Stomach (tissue), 19 donors: ENCODE measurements at places on chromosomes 5 and 9. TPM values are rescaled to one million over a fixed set of nuclear protein-coding genes. Genes with fewer than 3 reads are reported as not detected.

GRCh38 chr9:10112798-10113197 lies 500.0 kb downstream of the PTPRD start:
- no peak for DNase-seq

Gene NRG2
- 2.7 TPM for polyA plus RNA-seq

- no peak for DNase-seq
Measured at GRCh38 chr9:79671558-79671957, 99.8 kb downstream of the TLE4 start.

- no peak for DNase-seq
Measured at GRCh38 chr5:1152771-1153282, 41.0 kb upstream of the SLC12A7 start.

GRCh38 chr5:112109331-112110007 lies 309.6 kb downstream of the EPB41L4A start:
- DNase-seq = peak; percentile 41

- DNase-seq = no peak
Measured at GRCh38 chr9:126303488-126303887, 23.1 kb upstream of the MVB12B start.

DNA sequence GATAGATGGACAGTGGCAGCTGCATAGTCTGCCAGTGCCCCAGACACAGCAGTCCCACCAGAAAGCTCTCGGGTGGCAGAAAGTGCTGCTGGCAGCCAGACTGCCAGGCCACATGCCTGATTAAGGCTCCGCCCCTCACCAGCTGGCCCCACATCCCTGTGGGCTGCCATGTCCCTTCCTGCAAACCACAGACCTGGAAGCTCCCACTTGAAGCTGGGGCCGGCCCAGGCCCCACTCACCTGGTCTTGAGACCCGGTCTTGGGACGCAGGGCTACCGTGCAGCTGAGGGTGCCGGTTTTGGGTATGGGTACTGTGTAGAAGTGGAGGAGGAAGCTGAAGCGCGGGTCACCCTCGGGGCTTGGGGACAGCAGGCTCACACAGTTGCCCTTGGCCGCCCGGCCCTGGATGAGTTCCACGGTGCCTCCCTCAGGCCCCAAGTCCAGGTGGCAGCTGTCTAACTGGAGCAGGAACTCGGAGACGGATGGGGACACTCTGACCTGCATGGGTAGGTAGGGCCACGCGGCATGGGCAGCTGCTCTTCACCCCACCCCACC lies 15.3 kb downstream of the FPGS start:
- no peak for DNase-seq

GRCh38 chr5:118310401-118310800 lies 677.9 kb downstream of the DTWD2 start:
- DNase-seq = no peak

DNA sequence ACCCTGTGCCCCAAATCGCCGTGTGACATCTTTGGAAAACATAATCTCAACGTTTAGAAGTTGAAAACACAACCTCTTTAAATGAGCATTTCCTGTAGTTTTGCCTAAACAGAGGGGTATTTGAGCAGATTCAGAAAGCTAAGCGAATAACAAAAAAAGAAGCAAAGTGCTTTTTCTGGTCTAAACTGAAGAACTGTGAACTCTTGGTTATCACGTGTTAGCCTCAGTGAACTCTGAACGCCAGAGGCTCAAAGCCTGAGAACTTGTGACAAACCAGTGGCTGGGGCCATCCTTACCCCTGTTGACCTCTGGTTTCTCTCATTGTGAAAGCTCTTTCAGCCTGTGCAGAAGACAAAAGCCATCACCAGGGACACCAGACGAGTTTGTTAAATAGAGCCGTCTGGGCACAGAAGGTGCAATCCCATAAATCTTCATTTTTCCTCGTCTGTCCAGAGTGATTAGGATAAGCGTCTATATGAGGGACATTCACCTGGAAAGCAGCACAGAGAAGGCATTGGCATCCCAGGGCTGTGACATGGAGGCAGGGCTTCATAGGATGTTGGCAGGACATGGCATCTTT lies 61.4 kb upstream of the ICE1 start:
- DNase-seq = no peak

Gene SCGB3A1
- not detected for polyA plus RNA-seq

DNA sequence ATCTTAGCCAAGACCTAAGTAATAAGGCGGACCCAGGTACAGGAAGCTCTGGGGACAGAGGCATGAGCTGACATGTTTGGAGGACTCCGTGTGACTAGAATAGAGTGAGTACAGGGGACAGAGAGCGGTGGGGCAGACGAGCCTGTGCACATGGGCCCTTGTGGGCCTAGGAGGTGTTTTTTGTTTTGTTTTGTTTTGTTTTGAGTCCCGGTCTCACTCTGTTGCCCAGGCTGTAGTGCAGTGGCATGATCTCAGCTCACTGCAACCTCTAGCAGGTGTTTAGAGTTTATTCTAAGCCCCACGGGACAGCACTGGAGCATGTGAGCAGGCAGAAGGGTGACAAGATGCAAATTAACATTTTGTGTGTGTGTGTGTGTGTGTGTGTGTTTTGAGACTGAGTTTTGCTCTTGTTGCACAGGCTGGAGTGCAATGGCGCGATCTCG lies 3.1 kb upstream of the EEIG1 start:
- DNase-seq = no peak

DNA sequence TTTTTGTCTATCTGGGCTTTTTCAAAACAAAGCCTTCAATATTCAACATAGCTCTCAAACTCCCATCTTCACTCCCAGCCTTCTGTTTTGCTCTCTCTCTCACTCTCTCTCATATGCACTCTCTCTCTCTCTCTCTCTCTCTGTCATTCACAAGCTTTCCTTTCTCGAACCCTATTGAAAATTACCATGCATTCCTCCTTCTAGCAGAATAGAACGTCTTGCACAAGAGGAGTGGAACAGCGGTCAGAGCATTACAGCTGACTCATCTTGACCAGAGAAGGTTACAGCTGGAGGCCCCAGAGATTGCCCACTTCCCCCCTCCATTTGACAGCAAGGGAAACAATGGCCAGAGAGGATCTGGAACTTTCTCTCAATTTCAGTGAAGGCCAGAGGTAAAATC lies 51.0 kb upstream of the LIFR start:
- no peak for DNase-seq

DNA sequence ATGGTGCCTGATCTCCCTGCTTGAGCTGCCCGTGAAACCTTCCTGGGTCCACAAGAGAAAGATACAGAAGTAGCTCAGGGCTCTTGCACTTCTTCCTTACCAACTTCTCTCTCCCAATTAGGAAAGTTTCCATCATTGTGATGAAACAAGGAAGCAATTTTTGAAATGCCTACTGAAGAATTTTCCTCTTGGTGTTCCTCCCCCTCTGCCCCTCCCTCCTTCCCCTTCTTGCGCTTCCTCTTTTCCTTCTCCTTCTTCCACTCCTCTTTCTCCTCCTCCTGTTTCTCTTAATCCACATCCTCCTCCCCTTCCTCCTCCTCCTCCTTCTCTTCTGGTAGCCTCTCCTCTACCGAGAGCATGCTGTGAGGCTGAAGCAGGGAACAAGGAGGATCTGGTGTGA lies 36.3 kb upstream of the OTULINL start:
- no peak for DNase-seq

Gene GARNL3
- 0.76 TPM for polyA plus RNA-seq

DNA sequence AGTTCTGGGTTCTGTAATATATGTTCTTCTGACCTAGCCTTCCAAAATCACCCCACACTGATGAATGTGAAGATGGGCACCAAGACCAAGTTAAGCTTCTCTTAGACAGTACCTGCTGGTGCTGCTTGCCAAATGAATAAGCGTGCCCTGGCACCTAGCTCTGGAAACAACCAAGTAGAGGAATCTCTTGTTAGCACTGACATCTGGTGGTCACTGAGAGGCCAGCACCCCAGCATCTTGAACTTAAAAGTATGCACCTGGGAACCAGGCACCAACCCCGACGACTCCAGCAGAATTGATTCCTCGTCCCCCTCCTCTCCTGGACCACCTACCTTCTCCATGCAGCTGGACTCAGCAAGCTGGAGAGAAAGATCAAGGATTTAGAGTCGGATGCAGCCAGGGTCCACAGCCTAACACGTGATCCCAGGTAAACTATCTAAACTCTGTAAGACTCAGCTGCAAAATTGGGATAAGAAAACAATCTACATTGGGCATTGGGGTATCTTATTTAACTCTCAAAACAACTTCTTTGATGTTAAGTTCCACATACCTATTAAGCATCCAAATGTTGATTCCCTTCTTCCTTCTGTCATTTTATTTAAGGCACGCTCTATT lies 89.8 kb downstream of the SLC1A3 start:
- DNase-seq = peak; percentile 58

DNA sequence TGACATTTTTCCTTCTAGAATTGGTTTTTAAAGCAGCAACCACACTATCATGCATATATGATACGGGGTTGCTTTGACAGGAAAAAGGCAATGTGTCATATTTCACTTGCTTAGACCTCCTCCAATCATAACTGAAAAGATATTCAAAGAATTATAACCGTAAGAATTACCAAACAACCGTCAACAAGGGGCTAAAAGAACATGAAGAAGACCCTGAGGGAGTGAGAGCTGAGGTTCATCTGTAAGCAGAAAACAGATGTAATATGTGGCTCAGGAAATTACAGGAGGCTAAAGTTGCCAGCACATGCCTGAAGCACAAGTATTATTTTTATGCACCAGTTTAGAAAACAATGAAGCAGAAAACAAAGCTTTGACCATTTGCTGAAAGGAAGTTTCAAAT lies 78.9 kb downstream of the APBA1 start:
- peak; percentile 40 for DNase-seq

DNA sequence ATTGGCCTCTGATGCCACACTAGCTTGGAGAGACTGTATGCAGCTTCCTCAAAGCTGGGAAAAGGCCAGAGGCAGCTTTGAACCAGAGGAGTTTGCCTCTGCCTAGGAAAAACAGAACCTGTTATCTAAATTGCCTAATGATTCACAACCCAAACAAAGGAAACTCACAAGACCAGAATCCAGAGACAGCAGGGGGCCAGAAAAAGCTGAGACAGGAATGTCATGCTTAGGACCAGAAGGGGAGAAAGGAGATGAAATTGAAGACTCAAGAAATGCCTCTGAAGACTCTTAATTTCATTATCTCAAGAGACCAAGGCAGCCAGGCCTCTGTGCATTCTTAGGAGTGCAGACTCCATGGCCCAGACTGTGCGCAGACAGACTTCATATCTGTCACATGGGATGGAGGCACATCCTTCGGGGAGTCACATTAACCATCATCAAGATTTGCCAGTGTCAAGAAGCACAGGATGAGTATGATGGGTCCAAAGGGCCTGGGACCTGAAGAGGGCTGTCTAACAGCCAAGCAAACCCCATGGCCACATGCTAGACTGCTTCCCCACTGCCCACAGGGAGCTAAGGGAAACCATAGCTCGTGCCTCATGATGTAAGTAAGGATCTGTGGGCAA lies 57.3 kb downstream of the ARSB start:
- peak; percentile 21 for DNase-seq

DNA sequence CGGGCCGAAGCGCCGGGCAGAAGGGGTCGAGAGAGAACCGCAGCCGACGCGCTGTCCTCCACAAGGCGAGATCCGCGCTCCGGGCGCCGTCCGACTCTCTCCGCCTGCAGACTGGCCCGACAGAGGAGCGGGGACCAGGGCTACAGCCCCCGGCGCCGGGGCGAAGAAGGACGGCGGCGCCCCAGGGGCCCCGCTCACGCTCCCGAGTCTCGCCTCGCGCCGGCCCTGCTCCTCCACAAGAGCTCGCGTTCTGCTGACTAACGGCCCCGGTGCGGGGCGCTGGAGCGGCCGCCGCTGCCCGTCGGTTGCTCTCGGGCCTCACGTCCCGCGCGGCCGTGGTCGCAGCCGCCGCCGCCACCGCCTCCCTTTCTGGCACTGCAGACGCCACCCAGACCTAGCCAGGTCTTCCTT lies 338 bp downstream of the ABHD17B start:
- DNase-seq = no peak

- peak; percentile 9 for DNase-seq
Measured at GRCh38 chr5:69230181-69230580, 4.5 kb upstream of the CDK7 start.

Gene PIP5K1B
- 3.2 TPM for polyA plus RNA-seq

- peak; percentile 80 for DNase-seq
Measured at GRCh38 chr5:14449052-14449661, 132.4 kb upstream of the OTULINL start.

DNA sequence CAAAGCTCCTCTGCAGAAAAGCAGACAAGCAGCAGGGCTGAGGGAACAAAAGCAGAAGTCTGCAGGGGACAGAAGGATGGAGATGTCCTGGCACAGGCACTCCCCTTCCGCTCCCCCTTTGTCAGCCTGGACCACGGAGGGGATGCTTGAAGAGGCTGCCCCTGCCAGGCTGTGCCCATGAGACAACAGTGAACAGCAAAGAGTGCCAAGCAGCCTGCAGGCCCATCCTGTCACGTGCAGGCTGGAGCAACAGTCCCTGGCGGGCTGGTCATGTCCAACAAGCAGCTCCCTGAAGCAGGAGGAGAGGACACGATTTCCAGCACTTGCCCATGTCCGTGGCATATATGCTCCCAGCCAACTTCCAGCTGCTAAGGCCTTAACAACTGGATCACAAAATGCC lies 132.3 kb downstream of the IRX2 start:
- DNase-seq = no peak

Gene IFNB1
- not detected for polyA plus RNA-seq

DNA sequence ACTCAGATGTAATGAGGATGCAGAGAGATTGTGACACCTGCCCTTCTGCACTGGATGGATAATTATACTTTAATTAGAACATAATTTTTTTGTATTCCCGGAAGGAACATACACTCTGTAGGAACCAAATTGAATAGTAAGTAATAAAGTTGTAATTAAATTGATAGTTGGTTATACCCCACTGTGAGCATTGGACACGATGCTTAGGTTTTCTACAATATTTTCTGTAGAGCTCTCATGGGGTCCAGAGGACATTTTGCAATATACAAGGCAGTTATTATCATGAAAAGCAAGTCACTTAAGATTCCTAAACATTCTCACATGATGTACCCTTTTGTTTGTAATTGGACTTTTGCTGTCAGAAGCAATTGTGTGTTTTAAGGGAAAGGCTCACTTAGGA lies 63.4 kb downstream of the DIRAS2 start:
- DNase-seq = no peak

Gene TBC1D9B
- 44.5 TPM for polyA plus RNA-seq

DNA sequence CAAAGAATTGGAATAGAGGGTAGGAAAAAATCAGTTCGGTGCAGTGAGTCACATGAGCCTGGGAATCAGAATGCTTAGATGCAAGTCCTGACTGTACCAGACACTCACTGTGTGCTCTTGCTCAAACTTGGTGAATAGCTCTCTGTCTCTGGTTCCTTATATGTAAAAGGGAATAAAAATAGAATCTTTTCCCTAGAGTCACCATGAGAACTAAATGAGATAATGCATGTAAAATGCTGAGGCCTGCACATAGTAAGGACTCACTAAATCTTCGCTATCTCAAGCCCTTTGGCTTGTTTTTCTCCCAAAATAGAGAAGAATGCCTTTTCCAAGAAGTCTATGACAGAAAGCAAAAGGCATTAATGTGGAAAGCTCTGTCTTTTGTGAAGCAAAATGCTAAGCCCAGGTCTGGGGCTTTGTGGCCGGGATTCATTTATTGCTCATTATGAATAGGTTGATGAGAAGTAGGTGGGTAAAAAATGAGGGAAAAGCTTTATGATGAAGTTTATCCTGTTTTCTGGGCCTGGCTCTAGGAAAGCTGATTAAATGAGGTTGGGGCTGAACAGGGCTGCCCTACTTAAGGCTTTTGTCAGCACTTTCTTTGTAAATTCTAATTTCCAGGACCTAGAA lies 483.3 kb downstream of the DMAC1 start:
- peak; percentile 44 for DNase-seq
